ENCODE measurements at places on chromosomes 16 and 17.
A peak's percentile ranks its signal among the peaks of the same experiment; 100 is the strongest.

GRCh38 chr17:78341559-78342448 is 18.1 kb downstream of the SOCS3 start:
- DNase-seq: peak; percentile 34

- DNase-seq: no peak
These were observed 302.7 kb upstream of the ASIC2 start for GRCh38 chr17:33595828-33596227.

DNA sequence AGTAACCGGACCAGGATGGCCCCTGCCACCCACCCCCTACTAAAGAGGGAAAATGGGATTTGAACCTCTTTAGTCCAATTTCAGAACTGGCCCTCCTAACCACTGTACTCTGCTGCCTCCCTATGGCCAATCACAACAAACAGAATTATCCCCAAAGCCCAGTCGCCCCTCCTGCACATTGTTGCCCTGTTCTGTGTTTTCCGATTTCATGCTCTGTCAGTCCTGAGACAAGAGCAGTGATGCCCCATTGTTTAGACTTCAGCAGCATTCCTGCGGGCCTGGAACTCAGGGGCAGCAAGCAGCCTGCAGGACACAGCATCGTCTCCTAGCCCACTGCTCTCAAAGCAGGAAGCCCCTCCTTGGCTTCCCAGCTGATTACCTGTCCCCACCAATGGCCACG is 20.5 kb upstream of the KLHL11 start:
- no peak for DNase-seq

GRCh38 chr16:85057948-85058347 is 30.4 kb downstream of the KIAA0513 start:
- DNase-seq: no peak

- no peak for DNase-seq
These were observed 13.2 kb downstream of the ATP2A3 start for GRCh38 chr17:3951003-3951402.

GRCh38 chr16:66441586-66442375 is 14.7 kb downstream of the BEAN1 start:
- DNase-seq: no peak

DNA sequence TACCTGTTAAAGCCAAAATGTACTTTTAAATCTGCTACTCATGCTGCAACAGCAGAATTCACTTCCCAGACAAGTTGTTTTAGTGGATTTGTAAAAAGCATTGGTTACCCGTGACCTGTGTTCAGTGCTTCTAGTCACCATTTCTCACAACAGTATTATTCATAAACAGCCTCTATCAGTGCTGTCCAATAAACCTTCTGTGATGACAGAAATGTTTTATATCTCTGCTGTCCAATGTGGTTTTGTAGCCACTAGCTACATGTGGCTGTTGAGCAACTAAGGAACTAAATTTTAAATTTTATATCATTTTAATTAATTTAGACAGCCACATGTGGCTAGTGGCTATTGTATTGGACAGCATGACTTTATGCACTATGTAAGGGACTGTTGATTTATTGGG is 12.6 kb downstream of the MAP3K3 start:
- no peak for DNase-seq

DNA sequence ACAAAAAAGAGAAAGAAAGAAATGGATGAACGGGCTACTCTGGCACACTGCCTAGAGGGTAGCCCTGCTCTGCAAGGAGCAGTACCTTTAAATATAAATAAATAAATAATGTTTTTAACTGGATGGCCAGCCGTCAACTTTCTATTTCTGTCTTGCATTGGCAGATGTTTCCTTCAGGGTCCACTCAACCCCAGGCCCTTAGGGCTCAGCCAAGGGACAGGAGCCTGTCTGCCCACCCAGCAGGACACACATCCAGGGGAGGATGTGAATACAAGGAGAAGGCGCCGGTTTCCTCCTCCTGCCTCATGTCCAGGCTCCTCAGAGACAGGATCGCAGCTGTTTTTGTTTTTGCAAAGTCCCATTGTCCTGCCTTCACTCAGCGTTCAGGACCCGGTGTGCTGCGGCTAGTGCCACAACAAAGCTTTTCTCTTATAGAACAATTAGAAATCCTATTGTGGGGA is 22.6 kb downstream of the TTYH2 start:
- DNase-seq: no peak

DNA sequence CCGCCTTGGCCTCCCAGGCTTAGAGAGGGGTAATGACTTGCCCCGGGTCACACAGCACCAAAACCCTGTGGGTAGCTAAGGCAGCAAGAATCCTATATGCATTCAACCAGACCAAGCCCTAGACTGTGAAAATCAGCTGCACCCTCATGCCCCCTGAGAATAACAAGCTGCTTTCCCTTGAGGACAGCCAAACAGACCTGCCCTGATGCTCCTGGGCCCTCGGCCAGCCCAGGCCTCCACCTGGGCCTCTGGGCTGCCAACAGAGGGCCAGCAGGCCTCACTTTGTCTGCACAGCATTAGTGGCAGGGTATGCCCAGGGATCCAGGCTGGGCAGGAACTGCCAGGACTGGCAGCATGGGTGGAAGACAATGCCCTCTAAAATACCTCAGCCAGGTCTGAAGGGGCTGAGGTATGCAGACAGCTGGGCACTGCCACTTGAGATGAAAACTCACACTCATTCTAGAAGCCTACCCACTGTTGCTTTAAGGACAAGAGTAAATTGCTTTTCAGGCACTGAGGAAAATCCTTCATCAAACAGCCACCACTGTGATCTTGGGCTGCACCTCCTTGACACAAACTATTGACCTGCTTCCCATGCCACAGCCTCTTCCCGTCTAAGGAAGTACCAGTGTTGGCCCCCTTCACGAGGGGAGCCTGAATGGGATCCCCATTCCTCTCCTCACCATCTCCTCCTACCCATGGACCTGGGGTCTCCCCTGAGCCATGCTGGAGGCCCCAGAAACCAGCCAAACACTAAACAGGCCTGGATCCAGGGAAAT is 8.8 kb downstream of the ST3GAL2 start:
- no peak for DNase-seq

GRCh38 chr17:73389411-73389810 is 77.6 kb upstream of the CDC42EP4 start:
- no peak for DNase-seq

DNA sequence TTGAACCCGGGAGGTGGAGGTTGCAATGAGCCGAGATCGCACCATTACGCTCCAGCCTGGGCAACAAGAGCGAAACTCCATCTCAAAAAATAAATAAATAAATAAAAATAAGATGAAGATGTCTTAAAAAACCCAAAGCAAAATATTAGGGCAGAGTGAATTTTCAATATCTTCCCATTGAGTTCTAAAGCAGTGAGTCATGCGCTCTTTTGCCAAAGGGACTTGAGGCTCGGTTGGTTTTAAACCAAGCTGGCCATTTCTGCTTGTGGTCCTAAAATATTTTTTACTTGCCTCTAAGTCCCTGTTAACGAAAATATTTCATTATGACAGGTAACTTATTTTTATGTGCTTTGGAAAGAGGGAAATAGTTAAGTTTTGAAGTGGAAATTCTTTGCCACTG is 4.7 kb downstream of the PAFAH1B1 start:
- DNase-seq: no peak

DNA sequence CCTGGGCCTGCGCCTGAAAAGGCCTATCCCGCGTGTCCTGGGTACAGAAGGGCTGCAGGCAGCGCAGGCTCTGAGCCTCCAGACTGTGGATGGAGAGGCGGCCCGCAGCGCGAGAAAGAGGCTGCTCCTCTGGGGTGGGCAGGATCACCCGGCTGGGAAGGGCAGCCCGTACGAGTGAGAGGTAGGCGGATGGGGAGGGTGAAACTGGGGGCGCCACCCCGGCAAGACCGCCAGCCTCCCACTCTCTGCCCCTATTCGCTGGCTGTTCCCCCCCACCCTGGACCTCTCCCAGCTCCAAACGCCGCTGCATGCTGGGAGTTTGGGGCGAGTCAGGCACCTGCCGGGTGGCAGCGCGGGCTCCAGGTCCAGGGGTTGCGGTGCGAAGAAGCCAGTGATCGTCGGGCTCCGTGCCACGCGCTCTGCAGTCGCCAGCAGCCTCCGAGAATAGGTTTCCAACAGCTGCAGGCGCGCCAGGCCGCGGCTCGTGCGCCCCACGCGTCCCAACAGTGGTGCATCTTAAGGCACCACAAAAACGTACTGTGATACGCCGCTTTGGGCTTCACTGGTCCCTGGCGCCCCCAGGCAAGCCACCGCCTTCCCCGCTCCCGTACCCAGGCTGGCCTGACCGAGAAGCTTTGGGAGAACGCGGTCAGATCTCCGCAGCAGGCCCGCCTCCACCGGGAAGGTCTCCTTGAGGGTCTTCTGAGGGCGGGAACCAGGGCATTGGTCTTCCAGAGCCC is 1.1 kb downstream of the NOXO1 start:
- no peak for DNase-seq

- no peak for DNase-seq
These were observed 33.1 kb downstream of the CHCT1 start for GRCh38 chr17:60455378-60455777.

GRCh38 chr17:74892974-74893911 is at the start of gene FADS6:
Gene FADS6, minus strand, starts transcription at chr17:74893633. Its CDS starts 38 bp downstream, at chr17:74893595.
- no peak for DNase-seq

DNA sequence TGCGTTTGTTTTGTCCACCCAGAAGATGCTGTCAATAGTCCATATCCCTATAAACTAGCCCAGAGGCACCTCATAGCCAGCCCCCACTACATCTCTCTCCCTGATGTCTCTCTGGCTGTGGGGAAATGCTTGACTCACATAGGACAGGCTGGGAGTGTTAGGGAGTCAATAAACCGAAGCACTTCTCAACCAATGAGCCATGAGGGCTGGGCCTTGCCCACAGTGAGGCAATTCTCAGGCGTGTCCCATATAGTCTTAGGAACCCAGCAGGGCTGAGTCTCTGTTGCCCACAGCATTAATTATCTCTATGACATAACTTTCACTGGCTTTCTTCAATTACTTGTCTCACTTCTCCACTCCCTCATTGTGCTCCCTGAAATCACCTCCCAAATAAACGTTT is 387.3 kb upstream of the CDH11 start:
- DNase-seq: no peak

DNA sequence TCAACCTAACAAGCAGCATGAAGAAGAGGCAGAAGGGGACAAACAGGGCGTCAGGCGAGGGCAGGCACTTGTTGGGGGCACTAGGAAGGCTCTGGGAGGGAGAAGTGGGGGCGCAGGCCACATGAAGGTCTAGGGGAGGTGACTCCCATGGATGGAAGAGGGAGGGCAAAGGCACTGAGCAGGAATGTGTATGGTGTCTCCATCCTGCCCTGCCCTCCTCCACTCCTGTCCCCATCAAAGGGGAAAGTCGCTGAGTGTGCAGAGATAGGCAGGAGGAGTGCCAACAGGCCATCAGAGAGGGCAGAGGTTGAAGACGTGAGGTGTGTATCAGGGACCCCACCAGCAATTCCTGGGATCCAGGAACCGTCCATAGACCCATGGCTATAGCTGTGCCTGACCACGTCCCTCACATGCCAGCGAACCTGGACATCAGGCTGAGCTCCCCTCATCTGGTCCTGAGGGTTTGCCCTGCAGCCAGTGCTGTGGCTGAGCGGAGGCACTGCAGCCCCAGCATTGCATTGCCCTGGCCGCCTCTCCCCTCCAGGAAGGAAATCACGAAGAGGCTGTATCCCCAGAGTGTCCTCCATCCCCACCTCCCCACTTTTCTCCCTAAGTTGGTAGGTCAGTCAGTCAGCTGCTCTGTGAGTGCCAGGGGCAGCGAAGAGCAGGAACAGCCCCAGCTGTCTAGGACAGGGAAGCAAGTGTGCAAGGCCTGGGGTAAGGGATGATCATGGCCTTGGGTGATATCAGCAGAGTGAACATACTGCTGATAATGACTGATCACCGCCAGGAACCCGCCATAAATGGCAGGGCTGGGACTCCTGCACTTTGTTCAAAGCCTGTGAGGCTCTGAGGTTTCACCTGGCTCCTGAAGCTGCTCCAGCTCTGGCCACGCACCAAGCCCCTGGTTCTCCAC is 6.2 kb upstream of the CYB561 start:
- DNase-seq: no peak

GRCh38 chr17:72445055-72445991 is 324.5 kb downstream of the SOX9 start:
- no peak for DNase-seq

- DNase-seq: no peak
These were observed 16.6 kb downstream of the NOD2 start for GRCh38 chr16:50709980-50710379.

DNA sequence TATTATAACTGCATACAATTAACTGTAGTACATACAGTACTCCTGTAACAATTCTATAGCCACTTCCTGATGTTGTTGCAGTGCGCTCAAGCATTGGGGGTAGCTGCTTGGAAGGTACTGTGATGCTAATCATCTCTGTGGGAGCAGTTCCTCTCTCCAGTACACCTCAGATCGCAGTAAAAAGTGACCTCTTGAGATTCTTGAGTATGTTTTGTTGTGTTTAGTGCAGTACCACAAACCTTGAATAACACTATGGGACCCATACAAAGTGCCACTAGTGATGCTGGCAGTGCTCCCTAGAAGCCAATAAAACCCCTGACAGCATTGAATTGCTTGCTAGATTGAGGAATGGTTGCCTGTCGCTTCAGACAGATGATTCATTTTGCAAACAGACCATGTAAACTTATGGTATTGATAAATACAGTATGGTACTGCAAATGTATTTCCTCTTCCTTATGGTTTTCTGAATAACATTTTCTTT is 193.0 kb downstream of the SPECC1 start:
- no peak for DNase-seq

DNA sequence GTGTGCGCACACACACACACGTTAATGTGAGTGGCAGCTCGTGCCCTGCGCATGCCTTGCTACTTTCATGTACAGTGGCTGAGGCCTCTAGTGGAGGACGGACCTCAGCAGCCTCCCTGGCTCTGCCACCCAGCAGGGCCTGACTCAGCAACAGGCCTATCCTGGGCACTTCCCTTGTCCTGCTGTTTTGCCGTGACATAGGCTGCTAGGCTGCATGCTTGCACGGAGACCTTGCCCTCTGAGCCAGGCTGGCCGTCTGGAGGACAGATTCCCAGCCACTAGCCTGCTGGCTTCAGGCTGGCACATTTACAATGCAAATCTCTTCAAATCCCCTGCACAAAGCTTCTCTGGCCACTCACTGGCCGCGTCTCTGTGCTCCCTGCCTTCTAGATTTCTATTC is 9.5 kb downstream of the RNF213 start:
- DNase-seq: no peak

- DNase-seq: no peak
These were observed 77.7 kb downstream of the GAS7 start for GRCh38 chr17:10120749-10121148.

DNA sequence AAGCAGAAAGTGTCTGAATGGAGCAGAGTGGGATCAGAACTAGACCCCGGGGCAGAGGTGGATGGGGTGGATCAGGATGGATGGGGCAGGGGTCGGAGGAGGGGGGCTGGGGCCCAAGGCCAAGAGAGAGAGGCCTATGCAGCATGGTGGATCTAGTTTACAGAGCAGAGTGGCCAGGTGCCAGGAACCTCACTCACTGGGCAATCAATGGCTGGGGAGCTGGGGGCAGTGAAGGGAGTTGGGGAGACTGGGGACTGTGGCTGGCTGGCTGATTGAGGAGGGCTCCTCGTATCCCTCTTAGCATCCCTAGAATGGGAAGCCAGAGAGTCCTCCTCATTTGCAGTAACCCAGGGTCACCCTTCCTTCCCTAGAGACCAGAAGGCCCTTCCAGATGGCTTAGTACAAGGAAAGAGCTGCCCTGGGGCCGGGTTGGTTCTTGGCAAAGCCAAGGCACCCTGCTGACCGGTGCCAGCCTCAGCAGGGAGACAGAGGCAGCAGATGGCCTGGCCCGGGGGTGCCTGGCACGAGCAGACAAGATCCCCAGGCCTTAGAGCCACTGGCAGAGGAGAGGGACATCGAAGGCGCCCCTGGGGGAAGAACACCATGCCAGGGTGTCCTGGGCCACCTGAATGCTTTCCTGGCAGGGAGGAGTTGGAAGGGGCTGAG is 36.8 kb downstream of the SRCIN1 start:
- DNase-seq: no peak

- DNase-seq: no peak
These were observed 14.8 kb downstream of the PDP2 start for GRCh38 chr16:66894948-66895688.

All from SW 1271 (cell line).